ENCODE measurements at places on chromosomes 12 and 14. TPM values are rescaled to one million over a fixed set of nuclear protein-coding genes. Genes with fewer than 3 reads are reported as not detected.

- DNase-seq: no peak
These were observed 19.5 kb upstream of the SPIC start for GRCh38 chr12:101455685-101456084.

DNA sequence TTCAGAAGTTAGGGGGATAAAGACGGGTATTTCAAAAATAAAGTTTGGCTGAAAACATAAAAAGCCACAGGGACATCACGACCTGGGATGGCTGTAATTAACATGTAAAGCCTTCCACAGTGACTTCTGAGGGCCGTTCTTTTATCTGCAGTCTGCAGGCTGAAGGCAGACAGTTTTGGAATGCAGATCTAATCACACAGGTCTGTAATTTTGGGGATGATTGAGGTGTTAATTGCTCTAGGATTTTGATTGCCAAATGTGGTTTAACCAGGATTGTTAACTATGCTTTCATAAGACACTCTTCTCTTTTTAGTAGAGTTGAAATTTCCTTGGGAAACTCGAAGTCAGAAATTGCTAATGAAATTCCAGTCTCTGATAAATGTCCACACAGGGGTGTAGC, 355.5 kb downstream of the ATP23 start:
- DNase-seq: no peak

Gene SERPINA3
- not detected for total RNA-seq

Gene KRT73
- total RNA-seq: not detected

- no peak for DNase-seq
These were observed 844.0 kb upstream of the LRFN5 start for GRCh38 chr14:40762685-40763084.

- DNase-seq: no peak
These were observed 201.5 kb upstream of the MYL2 start for GRCh38 chr12:111121840-111122239.
